MG63 (cell line): ENCODE measurements at places on chromosomes 4 and X.

DNA sequence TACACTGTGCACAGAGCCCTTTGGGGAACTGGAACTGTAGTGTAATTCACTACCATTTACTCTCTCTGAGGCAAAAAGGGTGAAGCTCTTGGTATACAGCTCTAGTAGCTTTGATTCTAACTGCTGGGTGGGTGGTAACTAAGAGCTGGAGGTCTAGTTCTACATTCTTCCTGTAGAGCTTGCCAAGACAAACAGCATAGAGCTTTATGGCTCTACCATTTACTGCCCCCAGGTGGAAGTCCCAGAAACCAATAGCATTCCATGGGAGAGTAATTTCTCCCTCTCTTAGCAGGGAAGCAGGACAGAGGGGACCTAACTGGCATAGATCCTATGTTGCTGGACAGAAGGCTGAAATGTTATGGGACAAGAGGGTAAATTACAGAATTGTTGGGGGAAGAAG is 26.7 kb downstream of the HDAC8 start:
- DNase-seq: no peak

DNA sequence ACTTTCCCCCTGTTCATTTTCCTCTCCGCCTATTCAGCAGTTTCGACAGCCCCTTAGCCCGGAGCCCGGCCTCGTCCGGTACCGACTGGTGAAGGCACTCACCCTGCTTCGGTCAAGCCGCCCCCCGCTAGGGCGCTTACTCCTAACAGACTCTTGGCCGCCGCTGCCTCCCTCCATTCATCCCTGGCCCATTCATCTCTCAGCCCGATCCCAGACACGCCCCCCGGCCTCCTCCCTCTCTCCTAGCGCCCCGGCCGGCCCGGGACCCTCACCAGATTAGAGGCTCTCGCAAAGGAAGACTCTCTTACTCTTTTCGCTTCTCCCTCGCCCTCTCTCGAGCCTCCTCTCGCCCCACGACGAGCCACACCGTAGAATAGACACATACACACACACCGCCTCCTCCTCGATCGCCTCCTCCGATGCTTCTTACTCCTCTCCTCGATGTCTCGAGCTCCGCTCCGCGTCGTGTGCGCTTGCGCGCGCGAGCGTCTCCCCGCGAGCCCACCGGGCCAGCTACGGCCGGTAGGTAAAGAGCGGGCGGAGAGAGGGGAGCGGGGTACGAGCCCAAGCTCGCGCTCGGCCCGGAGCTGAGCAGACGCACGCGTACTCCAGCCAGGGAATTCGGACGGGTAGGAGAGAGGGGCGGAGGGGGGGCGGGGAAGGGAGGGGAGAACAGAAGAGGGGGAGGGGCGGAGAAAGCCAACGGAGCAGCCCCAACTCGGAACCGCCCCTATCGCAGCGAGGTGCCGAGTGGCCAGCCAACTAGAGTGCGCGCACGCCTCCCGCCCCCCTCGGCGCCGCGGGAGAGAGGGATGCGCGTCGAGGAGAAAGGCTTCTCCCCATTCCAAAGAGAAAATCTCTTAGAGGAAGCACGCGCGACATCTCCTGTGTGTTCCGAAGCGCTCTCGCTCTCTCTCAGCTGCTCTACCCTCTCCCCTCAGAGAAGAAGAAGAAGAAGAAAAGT is at the start of gene WNK3:
TSS of gene WNK3 (minus strand) at position 633 of the 964 bp plus-strand sequence.
- peak; percentile 36 for DNase-seq

DNA sequence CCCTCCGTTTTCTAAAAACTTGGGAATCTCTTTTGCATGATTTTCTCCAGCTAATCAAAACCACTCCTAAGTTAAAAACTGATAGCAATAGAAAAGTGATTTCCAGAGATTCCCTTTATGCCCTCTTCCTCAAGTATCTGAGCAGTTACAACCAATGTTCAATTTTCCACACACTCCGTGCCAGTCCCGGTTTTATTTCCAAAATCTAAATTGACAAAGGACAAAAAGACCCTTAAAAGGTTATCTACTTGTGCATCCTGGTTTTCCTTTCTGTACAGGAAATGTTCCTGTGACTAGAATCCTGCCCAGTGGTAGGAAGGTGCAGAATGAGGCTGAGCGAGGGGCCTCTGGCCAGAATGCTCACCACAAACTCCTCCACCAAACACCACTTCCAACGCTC is 1.3 kb downstream of the SFRP2 start:
- DNase-seq: no peak

DNA sequence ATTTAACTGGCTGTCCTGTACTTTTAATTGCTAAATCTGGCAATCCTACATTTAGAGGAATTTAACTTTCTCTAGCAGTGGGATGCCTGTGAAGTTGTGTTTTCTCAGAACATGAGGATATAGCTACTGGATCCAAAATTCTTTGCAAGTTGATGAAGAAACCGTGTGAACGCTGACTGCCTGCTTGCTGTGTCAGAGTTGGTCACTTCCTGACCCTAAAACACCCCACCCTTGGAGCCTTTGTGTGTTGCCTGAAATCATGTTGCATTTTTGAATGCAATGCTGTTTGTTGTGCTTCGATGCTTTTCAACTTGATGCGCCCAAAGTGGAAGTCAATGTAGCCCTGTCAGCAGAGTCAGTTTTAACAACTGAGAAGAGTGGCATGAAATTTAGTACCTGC is 211.2 kb downstream of the ANK2 start:
- no peak for DNase-seq
